ENCODE measurements at places on chromosomes 2 and 18. TPM values are rescaled to one million over a fixed set of nuclear protein-coding genes. Genes with fewer than 3 reads are reported as not detected.

Gene CYB5A
- total RNA-seq = 256 TPM

Gene RAB6C
- not detected for total RNA-seq

Gene MYOM1
- total RNA-seq = 0.99 TPM

Gene CD8A
- total RNA-seq = not detected

Gene VWA3B
- not detected for total RNA-seq

All from renal cortical epithelial cell (primary cell).